Right renal cortex interstitium (tissue), 3 donors: ENCODE measurements at places on chromosomes 16 and 17.

- no peak for DNase-seq
Observed at GRCh38 chr16:4358236-4358635, 7.1 kb upstream of the PAM16 start.

DNA sequence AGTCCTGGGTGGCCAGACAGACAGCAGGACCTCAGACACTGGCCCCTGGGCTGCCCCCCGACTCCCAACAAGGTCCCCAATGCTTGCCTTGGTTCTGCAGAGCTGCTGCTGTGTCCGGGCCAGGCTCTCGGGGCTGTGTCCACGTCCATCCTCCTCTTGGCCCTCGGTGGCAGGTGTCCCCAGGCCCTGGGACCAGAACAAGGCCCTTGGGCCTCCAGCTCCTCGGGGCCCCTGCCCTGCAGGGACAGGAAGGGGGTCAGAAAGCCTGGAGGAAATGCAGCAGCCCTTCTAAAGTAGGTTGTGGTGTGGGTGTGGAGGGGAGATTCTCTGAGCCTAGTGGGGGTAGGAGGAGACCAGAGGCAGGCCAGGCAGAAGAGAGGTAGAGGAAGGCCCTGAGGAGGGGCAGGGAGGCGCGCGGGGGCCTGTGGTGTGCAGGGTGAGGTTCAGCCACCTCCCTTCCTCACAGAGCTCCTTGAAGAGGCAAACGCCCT is 2.5 kb upstream of the AXIN1 start:
- no peak for DNase-seq

- DNase-seq, result no peak
Observed at GRCh38 chr16:3022684-3023414, 893 bp downstream of the HCFC1R1 start.

GRCh38 chr16:5768445-5768844 is 670.9 kb upstream of the EEF2KMT start:
- DNase-seq, result no peak

DNA sequence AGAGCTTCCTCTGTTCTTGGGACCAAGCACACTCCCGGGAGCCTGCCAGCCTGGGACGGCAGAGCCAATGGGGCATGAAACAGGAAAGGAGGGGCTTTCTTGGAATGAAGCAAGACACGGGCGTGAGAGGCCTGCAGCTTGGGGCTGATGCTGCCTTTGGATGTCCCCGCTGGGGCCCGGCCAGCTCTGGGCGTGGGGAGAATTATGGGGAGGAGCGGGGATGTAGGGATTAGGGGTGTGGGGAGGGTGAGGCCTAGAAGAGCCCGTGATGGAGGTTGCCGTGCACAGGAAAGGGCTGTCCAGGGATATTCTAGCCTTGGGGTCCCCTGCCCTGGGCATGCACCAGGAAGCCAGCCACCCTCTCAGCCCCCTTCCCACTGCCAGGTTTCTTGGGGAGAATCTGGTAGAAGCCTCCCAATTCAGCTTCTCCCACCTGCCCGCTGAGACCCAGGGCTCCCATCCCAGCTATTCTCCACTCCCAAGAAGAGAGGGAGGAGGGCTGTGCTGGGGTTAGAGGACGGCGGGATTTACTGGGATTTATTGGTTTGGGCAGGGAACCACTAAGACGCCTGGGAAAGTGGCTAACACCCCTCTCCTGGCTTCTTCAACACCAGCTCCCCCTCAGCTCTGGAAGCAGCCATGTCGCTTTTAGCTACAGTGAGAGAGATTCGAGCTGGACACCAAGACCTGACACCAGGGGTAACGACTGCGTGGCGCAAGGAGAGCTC is 20.0 kb upstream of the NXPH3 start:
- no peak for DNase-seq

DNA sequence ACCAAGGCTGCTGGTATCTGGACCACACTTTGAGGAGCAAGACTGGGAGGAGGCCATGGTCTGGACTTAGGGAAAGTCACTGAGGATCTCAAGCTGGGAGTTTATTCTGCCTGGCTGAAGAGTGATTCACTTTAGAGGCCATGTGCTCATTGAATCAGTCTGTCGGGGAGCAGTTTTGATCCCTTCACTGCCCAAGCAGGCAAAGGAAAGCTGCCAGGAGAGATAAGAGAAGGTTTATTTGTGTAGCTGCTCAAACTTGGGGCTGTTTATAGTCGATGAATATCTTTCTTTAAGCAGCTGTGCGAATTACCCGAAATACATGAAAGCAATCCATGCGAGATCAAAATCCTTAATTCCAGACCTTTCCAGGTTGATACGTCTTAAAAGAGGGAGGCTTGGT is 544.4 kb upstream of the EEF2KMT start:
- DNase-seq, result no peak

GRCh38 chr17:3772764-3773163 is 28.2 kb downstream of the ITGAE start:
- DNase-seq, result no peak

GRCh38 chr16:78784771-78785170 is 685.3 kb downstream of the WWOX start:
- no peak for DNase-seq

DNA sequence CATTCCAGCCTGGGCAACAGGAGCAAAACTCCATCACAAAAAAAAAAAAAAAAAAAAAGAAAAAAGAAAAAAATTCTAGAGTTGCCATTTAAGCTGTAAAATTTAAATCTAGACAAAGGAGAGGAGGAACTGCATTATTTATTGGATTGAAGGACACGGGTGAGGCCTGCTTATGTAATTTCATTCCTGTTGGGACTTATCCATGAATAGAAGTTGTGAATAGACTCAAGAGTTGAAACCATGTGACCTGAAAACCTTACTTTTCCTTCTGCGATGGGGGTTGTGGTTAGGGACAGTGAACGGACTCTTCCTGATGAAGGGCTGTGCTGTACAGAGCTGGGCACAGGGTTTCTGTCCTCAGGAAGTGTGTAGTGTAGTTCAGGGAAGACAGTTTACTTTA is 22.5 kb downstream of the BANP start:
- no peak for DNase-seq

GRCh38 chr17:9052921-9053320 is 31.6 kb downstream of the NTN1 start:
- no peak for DNase-seq

GRCh38 chr17:7233701-7234082 is 625 bp downstream of the DVL2 start:
- no peak for DNase-seq

GRCh38 chr17:34532281-34533065 is 46.9 kb upstream of the TMEM132E start:
- DNase-seq, result no peak

GRCh38 chr17:28041844-28042656 is 427 bp upstream of the NLK start:
- no peak for DNase-seq
